ENCODE measurements at places on chromosomes 2 and 18.

- DNase-seq: no peak
Observed at GRCh38 chr2:36587556-36587955, 10.4 kb downstream of the FEZ2 start.

DNA sequence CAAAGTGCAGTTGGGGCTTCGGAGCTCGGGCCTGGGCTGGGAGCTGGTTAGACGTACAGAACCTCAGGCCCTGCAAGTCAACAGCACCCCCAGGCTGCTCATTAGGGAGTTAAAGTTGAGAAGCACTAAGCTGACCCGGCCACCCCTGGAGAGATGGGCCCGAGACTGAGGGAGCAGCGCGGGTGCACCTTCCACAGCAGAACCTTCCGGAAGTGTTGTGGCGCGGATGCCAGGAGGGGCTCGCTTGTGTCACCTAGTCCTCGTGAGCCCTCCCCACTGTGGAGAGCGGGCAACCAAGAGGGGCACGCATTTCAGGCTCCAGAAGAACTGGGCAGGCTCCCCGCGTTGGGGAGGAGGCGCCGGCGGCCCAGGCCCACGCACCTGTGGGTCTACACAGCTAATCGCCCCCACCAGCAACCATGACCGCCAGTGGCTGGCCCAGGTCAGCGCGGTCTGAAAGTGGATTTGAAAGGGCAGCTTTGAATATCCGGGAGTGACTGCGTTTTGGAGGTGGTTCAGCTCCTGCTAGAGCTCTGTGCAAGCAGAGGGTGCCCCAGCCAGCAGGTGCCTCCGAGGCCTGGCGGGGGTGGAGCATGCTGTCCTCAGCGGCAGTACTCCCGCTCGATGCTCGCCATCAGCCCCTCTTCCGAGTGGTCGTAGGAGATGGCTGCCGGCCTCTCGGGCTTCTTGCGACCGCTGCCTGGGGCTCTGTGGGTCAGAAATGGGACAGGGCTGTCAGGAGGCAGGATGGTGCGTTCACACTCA is 15.1 kb downstream of the KLF11 start:
- DNase-seq: no peak

GRCh38 chr2:13515254-13515653 is 798.5 kb downstream of the TRIB2 start:
- DNase-seq: no peak

DNA sequence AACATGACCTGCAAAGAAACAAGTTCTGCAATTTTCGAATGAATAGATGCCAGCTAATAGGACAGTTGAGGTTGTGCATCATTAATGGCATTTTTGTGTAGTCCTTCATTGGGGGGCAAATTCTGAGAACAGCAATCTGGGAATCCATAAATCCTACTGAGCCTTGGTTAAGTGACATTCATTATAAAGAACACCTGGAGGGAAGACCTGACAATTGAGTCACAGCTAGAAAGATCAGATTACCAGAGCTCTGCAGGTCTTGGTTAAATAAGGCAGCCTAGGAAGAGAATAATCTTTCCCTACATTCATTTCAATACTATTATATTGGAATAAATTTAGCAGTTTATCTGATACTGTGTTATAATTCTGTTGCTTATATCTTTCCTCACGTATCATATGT is 14.3 kb downstream of the KCNH7 start:
- no peak for DNase-seq

- no peak for DNase-seq
Observed at GRCh38 chr18:79796016-79796415, 1.7 kb upstream of the KCNG2 start.
